Activated CD4-positive, alpha-beta T cell treated with anti-CD3 and anti-CD28 coated beads, Interleukin-2, amount 50 U/mL, for 4 hours (primary cell): ENCODE measurements at places on chromosomes 6 and 20.

DNA sequence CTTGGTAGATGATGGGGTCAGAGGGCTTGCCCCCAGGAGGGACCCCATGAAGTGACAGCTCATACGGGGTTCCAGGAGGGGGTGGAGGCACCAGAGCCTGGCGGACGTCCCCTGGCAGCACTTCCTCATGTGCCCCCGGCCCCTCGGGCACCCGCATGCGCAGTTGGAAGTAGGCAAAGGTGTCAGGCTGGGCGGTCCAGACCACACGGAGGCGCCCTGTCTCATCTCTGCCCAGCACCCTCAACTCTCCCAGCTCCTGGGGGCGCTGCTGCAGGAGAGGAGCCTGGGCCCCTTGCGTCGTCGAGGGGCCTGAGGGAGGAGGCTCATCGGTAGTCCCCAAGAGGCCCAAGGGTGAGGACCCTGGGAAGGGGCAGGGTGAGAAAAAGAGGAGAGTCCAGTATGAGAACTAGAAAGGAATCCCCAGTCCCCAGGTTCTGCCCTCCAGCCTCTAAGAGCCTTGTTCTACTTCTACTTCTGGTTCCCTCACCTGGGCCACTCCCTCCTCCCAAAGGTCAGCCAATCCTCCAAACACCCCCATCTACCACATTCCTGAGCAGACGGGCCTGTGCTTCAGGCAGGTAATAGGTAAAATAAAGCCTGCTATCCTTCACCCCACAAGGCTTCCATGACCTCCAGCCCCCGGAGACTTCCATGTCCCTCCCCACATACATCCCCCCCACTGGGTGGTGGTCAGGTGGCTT, 23.2 kb downstream of the TNXB start:
- DNase-seq = no peak

DNA sequence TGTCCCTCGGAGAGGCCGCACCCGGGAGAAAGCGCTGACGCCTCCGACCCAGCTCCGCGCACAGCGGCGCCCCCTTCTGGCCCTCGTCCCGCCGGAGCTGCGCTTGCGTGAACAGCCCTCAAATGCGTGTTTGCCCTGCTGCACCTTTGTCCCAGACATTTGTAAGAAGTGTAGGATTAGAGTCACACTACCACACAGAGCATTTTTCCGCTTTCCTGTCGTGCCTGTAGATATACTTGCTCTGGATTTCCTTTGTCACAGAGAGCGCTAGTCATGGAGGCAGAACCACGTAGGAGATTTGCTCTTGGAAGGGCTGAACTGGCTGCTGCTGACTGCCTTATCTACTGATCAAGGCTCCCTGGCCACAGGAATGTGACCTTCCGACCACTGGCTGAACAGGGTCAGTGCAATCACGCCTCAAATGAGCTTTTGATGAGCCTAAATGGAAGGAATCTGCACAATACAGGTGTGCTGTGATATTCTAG, 62.3 kb downstream of the PAX1 start:
- DNase-seq = no peak

- DNase-seq = no peak
Measured at GRCh38 chr6:161217628-161218027, 56.2 kb downstream of the AGPAT4 start.

DNA sequence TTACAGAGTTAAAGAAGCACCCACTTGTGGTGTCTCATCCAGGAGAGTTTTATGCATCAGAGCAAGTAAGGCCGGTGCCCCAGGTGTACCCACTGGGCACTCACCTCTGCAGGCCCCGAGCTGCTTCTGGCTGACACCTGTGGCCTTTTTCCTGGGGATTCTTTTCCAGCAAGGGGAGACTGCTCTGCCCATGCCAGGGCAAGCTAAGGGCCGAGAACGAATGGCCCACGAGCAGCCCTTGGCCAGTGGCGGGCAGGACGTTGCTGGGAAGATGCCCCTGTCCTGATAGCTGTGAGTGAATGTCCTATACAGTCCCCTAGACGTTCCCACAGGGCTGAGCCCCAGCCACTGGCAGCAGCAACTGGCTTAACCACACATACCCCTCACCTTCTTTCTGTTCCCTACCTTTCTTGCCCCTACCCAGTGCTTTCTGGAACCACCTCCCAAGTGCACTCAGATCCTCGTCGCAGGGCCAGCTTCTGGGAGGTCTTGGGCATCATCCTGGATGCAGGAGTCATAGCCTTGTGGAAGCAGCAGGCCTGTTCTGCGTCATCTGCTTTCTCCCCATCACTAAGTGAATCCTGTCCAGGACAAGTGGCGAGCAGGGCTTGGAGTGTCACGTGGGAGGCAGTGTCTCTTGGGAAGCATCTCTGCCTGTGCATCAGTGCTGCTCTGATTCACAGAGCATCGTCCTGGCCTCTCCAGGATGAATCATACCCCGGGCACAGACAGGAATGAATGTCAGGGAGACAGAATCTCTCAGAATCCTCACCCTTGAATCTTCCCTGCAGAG, 32.5 kb downstream of the SYNDIG1 start:
- no peak for DNase-seq

DNA sequence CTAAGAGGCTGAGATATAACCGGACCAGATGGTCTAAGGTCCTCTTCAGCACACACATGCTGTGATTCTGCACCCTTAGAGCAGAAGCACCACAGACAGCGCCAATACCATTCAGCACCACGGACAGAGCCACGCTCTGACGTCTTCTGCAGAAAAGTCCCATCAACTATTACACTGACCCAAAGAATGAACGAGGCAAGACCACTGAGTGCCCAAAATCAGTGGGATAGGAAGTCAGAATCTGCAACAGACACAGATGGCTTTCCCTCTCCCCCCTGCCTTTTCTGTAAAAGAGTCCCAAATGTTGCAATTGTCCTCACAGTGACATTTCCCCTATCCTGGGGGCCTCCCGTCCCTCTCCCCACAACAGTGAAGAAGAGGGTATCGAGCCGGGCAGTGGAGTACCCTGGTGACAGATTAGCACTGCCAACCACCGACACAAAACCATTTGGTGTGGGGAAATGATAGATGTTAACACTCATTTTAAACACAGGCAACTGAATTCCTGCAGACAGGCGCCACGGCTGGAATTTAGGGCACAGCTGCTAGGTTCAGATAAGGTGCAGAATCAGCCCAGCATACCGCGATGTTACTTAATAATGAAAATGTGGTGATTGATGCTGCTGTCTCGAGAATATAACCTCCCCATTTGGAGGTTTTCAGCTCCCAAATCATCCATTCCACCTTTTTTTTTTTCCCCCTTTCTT, 66.6 kb upstream of the CTNNBL1 start:
- no peak for DNase-seq

- DNase-seq = no peak
Measured at GRCh38 chr6:79622364-79622763, 8.8 kb upstream of the SH3BGRL2 start.

DNA sequence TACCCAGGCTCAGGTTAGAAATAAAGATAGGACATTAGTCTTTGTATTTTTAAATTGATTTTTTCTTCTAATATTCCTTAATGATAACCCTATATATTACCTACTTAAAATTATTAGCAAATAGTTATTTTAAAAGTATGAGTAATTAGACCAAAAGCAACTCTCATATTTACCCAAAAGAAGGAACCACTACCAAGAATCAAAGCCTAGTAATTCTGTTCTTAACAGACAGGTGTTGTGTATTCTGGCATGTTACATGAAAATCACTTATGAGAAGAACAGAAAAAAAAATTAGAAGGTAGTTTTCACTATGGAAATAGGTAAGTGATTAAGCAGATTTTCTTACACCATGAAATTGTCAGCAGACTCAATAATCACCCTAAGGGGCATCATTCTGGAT, 105.1 kb downstream of the ATG5 start:
- no peak for DNase-seq

DNA sequence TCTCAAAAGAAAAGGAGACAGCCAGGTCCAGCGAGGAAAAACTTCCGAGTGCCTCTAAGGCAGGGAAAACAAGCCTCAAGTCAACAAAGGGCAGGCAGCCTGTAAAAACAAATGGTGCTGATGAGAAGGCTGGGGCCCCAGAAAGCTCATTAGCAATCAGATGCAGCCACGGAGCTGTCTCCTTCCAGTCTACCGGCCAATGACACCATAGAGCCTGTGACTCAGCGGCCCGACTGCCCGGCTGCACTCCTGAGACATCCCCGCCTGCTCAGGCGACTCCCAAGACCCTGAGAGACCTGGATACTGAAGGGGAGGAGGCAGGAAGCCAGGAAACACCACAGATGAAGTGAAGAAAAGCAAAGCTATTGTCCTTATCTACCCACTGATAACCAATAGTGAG, 120.1 kb upstream of the HDDC2 start:
- no peak for DNase-seq

GRCh38 chr6:57315111-57315510, 2.3 kb upstream of the PRIM2 start:
- no peak for DNase-seq

DNA sequence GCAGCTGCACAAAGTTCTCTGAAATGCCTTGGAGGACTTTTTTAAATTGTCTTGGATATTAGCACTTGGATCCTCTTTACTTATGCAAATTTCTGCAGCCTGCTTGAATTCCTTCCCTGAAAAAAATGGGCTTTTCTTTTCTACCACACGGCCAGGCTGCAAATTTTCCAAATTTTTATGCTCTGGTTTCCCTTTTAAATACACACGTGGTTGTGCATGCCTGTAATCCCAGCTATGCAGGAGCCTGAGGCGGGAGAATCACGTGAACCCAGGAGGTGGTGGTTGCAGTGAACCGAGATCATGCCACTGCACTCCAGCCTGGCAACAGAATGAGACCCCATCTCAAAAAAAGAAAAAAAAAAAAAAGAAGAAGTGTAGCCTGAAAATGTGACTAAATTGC, 76.1 kb upstream of the PRND start:
- DNase-seq = no peak

GRCh38 chr6:20751293-20751935, 217.2 kb downstream of the CDKAL1 start:
- no peak for DNase-seq

DNA sequence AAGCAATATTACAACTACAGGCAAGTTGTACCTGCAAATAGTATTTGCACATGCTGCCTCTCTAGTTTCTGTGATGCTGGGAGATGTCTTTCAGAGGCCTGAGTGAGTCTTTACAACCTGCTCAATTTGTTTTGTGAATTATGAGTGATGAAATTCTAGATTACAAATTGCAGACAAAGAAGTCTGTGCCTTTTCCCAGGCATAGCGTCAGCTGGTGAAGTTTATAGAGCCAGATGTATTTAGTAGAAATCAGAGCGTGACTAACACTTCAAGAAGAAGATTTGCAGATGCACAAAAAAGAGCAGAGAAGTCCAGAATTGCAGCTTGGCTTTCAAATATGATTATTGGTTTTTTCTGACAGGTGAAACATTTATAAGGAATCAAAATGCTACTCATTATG, 289.9 kb downstream of the PLCB1 start:
- DNase-seq = no peak

GRCh38 chr20:38804682-38805501, 605 bp upstream of the PPP1R16B start:
- peak; percentile 46 for DNase-seq

- DNase-seq = no peak
Measured at GRCh38 chr6:105997482-105997881, 88.7 kb upstream of the PRDM1 start.

DNA sequence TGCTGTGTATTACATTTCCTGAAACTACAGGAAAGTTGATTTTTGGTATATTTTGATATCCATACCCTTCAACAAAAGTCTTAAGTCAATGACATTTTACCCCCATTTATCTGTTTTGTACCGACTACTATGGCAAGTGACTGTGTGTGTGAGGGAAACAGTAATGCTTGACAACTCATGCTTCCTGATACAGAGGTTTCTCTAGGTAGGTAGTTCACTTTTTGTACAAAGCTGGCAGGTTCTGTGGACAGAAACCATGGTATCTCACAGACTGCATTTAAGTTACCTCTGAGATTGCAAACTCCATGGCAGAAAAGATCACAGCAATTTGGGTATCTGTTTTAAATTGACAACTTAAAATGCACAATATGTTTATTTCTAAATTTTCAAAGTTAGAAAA, 28.8 kb downstream of the FARS2 start:
- no peak for DNase-seq

- DNase-seq = no peak
Measured at GRCh38 chr20:62299666-62300236, 3.0 kb upstream of the ADRM1 start.

GRCh38 chr6:8941577-8941976, 506.2 kb upstream of the SLC35B3 start:
- DNase-seq = no peak

GRCh38 chr20:1324598-1325172, 4.3 kb downstream of the SDCBP2 start:
- DNase-seq = peak; percentile 32

DNA sequence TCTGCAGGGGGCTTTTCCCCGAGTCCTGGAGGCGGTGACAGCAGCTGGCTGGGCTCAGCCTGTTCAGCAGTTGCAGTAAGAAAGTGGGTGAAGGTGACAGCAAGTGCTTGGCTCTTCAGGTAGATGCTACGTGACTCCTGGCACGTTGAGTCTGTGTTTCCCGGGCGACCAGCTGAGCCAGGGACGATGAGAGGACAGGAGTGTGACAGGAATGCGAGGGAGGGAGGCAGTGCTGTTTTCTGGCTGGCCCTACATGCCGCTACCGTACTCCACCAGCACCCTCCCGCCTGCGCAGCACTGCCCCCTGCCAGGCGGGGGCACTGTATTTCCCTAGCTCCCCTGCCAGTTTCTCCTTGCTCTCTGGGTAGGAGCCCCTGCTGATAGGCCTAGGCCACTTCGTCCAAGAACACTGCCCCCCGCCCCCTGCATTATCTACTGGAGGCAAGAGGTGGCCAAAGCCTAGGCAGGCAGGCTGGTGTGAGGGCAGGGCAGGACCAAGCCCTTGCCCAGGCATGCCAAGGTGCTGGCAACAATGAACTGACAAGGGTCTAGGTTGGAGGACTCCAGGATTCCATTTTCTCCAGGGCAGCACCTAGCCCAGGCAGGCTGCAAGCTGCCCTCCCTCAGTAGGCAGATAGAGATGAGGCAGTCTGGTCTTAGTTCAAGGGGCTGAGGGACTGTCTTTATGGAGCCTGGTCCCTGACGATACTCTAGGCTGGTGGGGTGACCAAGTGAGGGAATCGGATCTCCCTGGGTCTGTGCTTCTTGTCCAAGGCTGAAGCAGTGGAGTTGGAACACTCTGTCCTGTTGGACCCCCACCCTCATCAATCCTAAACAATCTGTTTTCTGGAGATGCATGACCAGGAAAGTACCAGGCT, 19.2 kb downstream of the MRPS18A start:
- DNase-seq = peak; percentile 31

DNA sequence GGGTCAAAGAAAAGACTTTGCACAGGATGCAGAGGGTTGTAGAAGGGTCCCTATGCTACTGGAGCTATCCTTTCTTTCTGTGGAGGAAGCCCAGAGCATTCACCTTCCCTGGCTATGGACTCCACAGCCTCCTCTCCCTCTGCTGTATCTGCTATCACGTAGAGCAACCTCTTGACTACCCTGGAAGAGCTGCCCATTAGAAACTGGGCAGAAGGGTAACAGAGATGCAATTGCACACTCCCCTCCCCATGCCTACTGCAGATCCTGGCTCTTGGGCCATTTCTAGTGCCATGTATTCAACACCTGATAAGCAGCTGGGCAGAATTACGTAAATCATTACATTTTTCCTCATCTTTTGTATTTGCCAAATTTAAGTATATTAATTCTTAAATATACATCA, 3.1 kb downstream of the KLHL31 start:
- DNase-seq = no peak
